Muscle of arm (tissue), 14 donors: ENCODE measurements at places on chromosomes 1 and 21.
A peak's percentile ranks its signal among the peaks of the same experiment; 100 is the strongest.

DNA sequence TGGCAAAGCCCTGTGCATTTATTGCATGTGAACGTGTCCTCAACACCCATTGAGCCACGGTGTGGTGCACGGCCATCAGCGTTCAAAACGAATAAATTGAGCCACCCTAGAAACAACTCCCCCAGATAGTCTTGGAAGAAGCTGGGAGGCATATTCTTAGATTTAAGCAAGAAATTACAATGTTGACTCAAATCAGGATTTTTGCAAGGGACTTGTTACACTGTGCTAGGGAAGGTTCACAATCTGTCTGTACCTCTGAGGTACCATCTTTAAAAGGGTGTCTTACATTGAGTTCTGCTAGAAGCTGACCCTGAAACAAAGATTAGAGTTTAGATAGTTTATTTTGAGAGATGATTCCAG, 16.2 kb downstream of the CD247 start:
- DNase-seq: no peak

- DNase-seq: no peak
These were observed 20.6 kb downstream of the LUZP1 start for GRCh38 chr1:23148084-23148483.

- DNase-seq: no peak
These were observed 79.3 kb upstream of the RGS2 start for GRCh38 chr1:192729500-192729899.

DNA sequence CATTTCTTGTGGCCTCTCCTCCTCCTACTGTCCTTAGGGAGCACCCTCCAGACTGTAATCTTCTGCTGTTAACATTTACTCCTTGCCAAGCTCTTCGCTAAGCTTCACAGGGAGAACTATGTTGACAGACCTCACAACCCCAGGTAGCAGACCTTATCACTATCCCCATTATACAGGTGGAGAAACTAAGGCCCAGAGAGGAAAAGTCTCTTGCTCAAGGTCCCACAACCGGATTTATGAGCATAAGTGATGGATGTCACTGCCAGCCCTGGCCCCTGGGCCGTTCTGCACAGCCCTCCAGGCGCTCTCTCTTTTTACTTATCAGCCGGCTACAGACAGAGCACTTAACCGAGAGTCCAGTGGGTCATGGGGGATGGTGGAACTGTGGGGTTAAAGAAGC, 18.1 kb downstream of the LYPD8 start:
- DNase-seq: no peak

- DNase-seq: peak; percentile 29
These were observed 9.2 kb downstream of the C1orf198 start for GRCh38 chr1:230858918-230859729.

GRCh38 chr1:178530037-178530402, 17.1 kb downstream of the TEX35 start:
- no peak for DNase-seq

- DNase-seq: no peak
These were observed 27.8 kb upstream of the STUM start for GRCh38 chr1:226520640-226521355.

DNA sequence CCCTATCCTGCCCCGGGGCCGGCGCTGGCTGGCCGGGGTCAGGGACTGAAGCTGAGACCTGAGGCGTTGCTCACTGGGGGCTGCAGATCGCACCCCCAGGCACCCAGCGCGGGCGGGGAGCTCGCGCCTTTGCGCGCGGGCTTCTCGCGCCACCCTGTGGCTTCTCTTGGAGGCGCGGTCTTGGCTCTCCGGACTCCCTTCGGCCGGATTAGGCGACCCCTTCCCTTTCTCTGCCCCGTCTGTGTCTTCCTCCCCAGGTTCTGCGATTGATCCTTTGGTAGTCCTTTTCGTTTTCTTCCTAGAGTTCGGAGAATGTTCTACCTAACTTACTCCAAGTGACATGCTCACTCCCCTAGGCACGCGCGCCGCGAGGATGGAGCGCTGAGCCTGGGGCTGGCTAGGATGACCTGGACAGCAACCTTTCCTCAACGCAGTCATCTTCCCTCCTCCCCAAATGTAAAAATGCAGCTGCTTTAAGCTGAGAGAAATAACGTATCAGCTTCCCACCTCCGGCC, 495 bp upstream of the NTRK1 start:
- DNase-seq: peak; percentile 56

- DNase-seq: no peak
These were observed 167.1 kb downstream of the ZNF648 start for GRCh38 chr1:181894439-181894859.
